NCI-H1930 (cell line): ENCODE measurements at places on chromosomes 11 and 22.

- DNase-seq: no peak
Measured at GRCh38 chr11:76975513-76975912, 58.7 kb upstream of the B3GNT6 start.

DNA sequence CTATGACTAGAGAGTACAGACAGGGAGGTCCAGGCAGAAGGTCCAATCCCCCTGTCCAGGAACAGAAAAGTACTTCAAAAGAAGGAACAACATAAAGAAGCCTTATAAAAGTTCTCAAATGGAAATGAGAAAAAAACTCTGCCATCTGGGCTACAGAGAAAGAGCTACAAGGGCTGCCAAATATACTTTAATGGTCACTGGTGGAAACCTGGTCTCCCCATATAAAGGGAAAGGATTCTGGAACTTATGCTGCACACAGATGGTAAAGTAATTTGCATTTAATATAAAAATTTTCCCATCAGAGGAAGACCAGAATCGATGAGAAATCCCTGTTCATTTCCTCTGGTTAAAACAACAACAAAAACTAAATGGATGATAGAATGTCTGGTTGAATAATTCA is 119.4 kb upstream of the MTMR2 start:
- no peak for DNase-seq

- no peak for DNase-seq
Measured at GRCh38 chr22:26503758-26504157, 8.5 kb downstream of the TFIP11 start.

GRCh38 chr11:73538381-73538872 is 59.5 kb downstream of the FAM168A start:
- no peak for DNase-seq

GRCh38 chr22:45208993-45209838 is 31.5 kb downstream of the KIAA0930 start:
- no peak for DNase-seq

- no peak for DNase-seq
Measured at GRCh38 chr22:46058591-46059519, 81.9 kb upstream of the WNT7B start.

GRCh38 chr22:23431337-23432072 is 148.6 kb downstream of the IGLL1 start:
- DNase-seq: no peak

- DNase-seq: no peak
Measured at GRCh38 chr11:115677190-115677589, 173.0 kb upstream of the CADM1 start.

- DNase-seq: peak; percentile 60
Measured at GRCh38 chr11:65110354-65110861, 1.3 kb upstream of the TM7SF2 start.

GRCh38 chr11:120431633-120432032 is 79.9 kb upstream of the GRIK4 start:
- no peak for DNase-seq

GRCh38 chr22:45197606-45198462 is 34.1 kb downstream of the NUP50 start:
- no peak for DNase-seq

- DNase-seq: no peak
Measured at GRCh38 chr11:70303070-70303469, 32.6 kb downstream of the PPFIA1 start.

GRCh38 chr22:28792491-28793383 is 7.6 kb downstream of the XBP1 start:
- no peak for DNase-seq

GRCh38 chr22:37676736-37677492 is 1.5 kb downstream of the LGALS1 start:
- peak; percentile 71 for DNase-seq

DNA sequence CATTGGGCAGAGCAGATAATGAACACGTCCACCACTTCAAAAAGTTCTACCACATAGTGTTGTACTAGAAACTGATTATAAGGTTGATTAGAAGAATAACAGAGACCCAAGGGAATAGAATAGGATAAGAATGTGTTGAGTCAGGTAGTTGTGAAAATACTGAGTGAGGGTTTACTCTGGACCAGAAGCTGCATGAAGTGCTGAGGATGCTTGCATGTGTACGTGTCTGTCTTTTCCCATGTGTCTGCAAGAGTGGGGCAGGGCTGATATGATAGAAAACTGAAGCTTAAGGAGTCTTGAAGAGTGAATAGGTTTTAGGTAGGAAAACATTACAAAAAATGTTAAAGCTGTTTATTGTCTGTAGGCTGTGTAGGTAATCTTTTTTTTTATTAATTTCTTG is 20.6 kb downstream of the TRPC6 start:
- DNase-seq: no peak

- DNase-seq: no peak
Measured at GRCh38 chr22:20247010-20247505, 21.1 kb downstream of the RTN4R start.

DNA sequence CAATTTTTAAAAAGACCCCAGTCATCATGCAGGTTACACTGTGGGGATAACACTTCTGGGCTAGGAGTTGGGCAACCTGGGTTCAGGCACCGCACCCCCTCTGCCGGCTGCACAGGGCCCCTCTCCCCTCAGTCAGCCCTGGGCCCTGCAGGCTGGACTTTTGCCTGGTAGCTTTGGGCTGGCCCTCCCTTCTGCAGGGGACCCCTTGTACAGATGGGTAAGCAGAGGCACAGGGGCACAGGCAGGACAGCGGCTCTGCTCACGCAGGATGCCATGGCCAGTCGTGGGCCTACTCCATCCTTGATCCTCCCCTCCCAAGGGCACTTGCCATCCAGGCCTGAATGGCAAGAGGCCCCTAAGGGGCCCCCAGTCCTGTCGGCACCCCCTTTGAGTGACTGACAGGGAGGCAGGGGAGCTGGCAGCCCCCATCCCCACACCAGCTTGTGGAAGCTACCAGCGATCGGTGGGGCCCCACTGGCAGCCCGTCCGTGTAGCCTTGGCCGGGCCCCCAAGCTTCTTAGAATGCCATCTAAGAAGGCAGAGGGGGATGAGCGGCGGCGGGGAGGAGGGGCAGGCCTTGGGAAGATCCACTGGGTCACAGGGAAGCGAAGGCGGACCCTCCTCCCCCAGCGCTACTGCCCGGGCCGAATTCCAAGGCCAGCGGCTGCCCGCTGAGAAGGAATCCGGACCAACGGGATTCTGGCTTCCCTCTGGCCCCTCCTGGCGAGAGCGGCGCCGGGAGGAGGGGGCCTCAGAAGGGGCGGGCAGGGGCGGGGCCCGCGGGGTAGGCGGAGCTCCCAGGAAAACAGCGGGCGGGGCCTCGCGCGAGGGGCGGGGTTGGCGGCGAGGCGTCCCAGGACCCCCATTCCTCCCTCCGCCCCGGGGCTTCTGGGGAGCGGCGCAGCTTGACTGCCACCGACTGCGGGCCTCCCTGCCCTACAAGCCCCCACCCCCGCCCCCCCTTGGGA is 6.8 kb upstream of the CHKA start:
- DNase-seq: no peak

DNA sequence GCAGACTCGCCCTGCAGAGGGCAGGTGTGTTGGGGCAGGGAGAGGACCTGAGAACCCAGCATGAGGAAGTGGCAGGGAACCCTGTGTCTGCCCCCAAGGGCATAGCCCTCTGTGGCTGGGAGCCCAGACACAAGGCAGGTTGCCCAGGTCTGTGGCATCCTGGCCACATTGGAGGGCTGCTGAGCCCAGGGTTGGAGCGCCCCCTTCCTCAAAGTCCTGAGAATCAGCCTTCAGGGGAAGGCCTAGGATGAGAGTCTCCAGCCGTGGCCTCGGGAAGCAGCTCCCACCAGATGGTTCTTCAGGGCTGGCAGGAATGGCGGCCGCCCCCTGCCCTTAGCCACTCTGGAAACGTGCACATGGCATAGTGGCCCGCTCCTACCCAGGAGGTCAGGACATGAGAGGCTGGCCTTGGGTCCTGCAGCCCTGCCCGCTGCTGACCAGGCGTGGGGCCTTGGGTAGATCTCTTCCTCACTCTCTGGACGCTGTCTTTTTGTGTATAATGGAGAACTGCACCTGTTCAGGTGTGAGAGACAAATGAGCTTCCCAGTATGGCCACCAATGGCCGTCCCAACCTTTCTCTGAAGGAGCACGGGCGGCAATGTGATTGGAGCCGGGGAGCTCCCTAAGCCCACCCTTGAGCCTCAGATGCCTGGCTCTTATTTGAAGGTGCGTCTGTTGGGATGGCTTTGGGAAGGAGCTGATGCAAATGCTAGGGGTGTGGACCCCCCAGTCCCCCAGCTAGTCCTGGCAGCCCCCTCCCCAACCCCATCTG is 4.6 kb upstream of the CDC42BPG start:
- no peak for DNase-seq

DNA sequence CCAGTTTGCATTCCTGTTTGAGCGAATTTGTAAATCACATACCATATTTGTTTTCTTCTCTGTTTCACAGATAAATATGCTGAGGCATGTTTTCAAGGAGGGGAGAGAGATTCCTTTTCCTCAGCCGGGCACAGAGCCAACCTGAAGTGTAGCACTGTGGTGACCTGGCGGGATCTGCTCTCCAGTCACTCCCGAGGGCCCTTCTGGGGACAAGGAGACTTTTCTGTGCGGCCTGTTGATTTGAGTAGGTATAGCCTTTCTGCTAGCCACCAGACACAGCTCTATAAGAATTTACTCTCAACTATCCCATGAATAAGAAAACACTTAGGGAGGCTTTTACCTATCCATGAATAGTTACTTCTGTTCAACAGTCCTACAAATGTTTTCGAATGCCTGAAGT is 63.5 kb upstream of the FDX1 start:
- DNase-seq: no peak

DNA sequence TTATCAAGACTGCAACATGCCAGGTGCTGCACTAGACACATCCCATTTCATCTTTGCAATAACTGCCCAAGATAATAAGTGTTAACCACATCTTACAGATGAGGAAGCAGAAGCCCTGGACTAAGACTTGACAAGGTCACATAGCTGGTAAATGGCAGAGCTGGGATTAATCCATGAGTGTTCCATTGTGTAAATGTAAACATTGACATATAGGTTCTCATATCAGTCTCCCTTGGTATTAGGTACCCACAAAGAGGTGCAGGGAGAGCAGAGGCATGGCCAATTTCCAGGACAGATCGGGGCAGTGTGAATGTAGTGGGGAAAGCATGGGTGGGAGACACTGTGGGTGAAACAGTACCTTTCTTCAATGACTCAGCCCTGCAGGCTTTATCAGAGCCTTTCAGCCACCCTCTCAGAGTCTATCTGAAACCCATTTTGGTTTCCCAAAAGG is 17.9 kb downstream of the MICAL2 start:
- no peak for DNase-seq

- no peak for DNase-seq
Measured at GRCh38 chr11:64930340-64930739, 5.4 kb downstream of the GPHA2 start.

DNA sequence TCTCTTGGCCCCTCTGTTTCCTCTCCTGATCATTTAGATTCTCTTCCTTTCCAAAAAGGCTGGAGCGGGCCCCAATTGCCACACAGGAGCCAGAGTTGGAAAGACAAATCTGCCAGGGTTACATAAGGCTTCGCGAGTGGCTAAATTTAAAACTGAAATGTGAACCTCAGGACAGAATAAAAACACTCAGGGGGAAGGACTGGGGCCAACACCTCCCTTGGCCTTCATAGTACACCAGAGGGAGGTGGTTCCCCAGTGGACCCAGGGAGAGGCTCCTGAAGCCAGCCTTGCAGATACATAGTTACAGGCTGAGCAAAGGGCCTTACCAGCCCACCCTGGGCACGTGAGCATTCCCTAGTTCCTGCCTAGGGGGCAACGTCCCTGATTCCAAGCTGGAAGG is 150.1 kb downstream of the MN1 start:
- DNase-seq: no peak

- no peak for DNase-seq
Measured at GRCh38 chr11:47886096-47886495, 37.9 kb upstream of the NUP160 start.

- DNase-seq: no peak
Measured at GRCh38 chr22:30272781-30273601, 6.3 kb upstream of the OSM start.

DNA sequence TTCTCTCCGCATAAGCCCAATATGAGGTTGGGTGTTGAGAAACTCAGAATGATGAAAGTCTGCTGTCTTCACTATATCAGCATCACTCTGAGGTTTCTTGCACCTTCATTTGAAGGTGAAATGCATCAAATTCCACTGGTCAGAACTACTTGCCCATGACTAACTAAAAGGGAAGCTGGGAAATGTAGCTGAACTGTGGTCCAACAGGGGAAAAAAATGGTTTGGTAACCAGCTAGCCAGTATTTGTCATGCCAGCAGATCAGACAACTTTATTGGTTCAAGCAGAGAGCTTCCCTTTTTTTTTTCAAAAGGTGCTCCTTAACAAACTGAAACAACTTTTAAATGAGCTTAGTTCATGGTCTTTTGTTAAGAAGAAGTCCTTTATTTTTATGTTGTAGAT is 14.2 kb upstream of the PIK3C2A start:
- no peak for DNase-seq

- no peak for DNase-seq
Measured at GRCh38 chr22:17436382-17436980, 67.2 kb downstream of the CECR2 start.

DNA sequence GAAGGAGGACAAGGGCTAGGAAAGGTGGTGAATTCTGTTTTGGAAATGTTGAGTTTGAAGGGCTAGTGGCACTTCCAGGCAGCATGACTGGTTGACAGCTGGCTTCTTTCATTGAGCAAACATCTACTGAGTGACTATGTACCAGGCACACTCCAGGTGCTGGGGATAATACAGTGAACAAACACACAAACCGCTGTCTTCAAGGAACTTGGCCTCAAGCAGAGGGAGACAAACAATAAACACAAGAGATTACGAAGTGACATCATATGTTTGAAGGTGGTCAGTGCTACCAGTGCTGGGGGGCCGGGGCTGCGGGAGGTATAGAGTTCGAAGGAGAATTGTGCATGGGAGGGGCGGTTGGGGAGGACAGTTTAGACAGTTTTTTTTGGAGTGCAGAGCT is 197.0 kb upstream of the SORL1-AS1 start:
- DNase-seq: no peak

DNA sequence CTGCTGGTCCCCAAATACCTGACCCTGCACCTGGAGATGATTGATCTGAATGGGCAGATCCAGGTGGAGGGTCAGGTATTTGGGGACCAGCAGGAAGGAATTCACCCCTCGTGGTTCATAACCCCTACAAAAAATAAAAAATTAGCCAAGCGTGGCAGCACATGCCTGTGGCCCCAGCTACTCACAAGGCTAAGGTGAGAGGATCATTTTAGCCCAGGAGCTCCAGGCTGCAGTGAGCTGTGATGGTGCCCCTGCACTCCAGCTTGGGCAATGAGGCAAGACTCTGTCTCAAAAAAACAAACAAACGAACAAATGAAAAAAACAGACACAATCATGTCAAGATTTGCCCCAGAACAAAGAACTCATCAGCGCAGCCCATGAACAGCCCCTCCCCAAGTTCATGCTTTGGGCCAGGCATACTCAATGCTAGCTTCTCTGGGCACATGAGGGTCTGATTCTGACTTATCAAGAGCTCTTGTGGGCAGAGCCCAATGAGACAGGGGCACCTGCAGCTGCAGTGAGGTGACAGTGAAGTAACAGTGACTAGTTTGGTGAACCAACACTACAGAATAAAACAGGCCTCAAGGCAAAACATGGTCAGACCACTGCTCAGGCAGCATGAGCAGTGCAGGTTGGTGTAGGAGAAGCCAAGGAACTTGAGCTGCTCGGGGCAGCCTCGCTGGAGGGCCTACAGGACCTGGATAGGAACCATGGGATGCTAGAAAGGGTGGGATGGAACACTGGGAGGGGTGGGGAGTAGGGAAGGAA is 10.2 kb upstream of the FCHSD2 start:
- DNase-seq: no peak
